Glomerular endothelial cell (primary cell): ENCODE measurements at places on chromosomes 3 and 15. TPM values are rescaled to one million over a fixed set of nuclear protein-coding genes. Genes with fewer than 3 reads are reported as not detected.

- DNase-seq, result no peak
Measured at GRCh38 chr3:49273825-49274532, 3.1 kb downstream of the C3orf62 start.

- no peak for DNase-seq
Measured at GRCh38 chr3:38117163-38117716, 19.7 kb downstream of the ACAA1 start.

DNA sequence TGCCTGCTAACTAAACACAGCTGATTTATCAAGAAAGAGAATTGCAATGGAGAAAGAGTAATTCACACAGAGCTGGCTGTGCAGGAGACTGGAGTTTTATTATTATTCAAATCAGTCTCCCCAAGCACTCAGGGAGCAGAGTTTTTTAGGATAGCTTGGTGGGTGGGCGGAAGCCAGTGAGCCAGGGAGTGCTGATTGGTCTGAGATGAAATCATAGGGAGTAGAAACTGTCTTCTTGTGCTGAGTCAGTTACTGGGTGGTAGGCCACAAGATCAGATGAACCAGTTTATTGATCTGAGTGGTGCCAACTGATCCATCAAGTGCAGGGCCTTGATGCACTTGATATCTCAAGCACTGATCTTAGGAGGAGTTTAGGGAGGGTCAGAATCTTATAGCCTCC, 891.9 kb upstream of the CADM2 start:
- DNase-seq, result no peak

- DNase-seq, result peak; percentile 54
Measured at GRCh38 chr3:30227571-30228301, 378.7 kb upstream of the TGFBR2 start.

Gene DPPA2
- not detected in 2 replicates for total RNA-seq

Gene ZCWPW2
- total RNA-seq, result 0.18 TPM in 1 of 2 replicates, not detected in the other

Gene PYDC2
- not detected in 2 replicates for total RNA-seq

Gene ANAPC13
- 55.4 and 59.3 TPM in 2 replicates for total RNA-seq
